ENCODE measurements at places on chromosomes 1 and 21.

- no peak for DNase-seq
These were observed 67.1 kb downstream of the RUNX3 start for GRCh38 chr1:24862775-24863483.

DNA sequence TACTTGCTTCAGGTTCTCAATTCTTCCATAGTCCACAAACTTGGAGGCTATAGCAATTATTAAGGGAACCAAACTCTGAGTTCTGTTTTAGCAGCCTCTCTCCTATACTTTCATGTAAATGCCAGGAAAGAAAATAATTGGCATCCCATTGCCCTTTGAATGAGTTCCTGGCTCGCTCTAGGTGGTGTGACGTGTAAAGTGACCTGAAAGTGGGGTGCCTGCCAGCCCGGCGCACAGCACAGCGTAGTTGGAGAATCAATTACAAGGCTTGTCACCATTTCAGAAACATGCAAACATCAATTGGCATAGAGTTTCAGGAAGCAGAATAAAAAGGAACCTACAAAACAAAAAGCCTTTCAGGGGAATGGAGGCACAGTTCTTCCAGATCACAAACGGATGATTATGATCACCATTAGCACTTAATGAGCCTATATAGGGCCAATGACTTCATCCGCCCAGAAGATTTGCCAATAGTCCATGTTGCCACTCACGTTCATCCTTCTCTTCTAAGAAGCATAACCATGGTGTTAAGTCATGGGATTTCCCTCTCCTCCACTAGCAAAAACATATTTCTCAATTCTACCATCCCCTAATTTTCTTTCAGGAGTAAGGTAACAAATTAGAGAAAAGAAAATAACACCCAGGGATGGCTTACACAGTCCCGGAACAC, 354.6 kb upstream of the ADGRL2 start:
- no peak for DNase-seq

GRCh38 chr1:165639821-165640623, 9.0 kb downstream of the MGST3 start:
- no peak for DNase-seq

DNA sequence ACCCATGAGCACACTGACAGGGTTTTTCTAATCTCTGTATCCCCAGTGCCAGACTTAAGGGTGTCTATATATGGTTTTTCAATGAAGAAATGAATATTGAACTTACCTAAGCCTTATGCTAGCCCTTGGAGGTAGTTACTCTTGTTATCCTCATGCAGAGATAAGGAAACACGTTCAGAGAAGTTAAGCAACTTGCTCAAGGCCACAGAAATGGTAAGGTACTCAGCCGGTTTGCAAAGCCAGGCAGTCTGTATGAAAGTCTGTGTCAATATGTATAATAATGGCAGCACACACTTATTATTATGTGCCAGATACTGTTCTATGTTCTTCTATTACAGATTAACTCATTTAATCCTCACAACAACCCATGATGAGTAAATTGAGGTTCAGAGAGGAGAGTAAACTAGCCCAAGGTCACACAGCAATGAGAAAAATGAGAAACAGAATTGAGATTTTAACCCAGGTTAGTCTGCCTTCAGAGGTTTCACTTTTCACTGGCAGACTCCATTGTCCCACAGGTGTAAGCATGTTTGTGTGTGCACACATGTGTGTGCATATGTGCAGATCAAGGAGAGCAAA, 54.6 kb upstream of the CSF3R start:
- DNase-seq, result no peak

DNA sequence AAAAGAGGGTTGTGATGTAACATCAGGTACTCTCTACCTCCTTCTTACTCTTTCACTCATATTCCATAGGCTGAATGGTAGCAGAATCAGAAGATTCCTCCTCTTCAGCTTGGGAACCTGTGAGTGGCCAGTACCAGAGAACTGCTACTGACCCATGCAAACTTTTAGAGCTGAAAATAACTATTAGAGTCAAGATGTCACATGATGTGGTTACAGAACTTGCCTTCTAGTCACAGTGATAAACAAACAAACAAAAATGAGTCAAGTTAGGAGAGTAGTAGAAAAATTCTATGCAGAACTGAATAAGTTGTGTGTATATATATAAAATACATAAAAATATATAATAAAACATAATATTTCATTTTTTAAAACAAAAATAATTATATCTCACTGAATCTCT, 47.6 kb upstream of the RGS1 start:
- peak; percentile 49 for DNase-seq

- DNase-seq, result no peak
These were observed 1.1 kb downstream of the TXNIP start for GRCh38 chr1:145995148-145995881.

DNA sequence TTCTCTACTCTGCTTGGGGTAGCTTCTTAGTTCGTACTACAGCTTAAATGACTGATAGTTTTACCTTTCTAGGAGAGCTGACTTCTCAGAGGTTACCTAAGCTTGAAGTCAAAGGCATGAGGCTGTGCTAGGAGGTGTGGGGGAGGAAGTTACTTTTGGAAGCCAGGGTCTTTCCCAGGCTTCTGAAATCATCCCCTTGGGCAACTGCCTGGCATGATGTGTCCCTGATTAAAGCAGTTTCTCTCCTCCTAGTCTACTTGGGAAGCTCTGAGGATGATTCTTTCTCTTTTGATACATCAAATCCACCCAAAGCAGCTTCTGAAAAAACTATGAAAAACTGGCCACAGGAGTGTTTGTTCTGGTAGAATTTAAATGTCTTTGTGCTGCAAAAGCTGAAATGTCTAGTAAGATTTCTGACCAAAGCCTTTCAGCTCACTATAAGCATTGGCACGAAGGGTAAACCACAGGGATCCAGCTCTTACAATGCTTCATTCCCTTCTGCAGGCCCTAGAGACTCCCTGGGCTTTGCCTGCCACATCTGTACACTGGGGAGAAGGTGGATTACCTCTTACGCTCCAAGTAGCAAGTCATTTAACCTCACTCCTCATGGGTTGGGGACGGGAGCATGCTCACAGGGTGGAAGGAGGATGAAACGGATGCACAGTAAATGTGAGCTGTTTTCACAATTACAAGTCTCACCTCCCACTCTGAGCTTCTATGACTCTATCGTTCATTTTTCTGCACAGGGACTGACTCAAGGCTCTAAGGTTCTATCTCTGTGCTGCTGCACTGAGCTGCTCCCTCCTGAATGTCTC, 59.6 kb downstream of the RUNX1 start:
- DNase-seq, result peak; percentile 78

GRCh38 chr1:188089461-188089860, 1260.7 kb downstream of the PLA2G4A start:
- peak; percentile 32 for DNase-seq

DNA sequence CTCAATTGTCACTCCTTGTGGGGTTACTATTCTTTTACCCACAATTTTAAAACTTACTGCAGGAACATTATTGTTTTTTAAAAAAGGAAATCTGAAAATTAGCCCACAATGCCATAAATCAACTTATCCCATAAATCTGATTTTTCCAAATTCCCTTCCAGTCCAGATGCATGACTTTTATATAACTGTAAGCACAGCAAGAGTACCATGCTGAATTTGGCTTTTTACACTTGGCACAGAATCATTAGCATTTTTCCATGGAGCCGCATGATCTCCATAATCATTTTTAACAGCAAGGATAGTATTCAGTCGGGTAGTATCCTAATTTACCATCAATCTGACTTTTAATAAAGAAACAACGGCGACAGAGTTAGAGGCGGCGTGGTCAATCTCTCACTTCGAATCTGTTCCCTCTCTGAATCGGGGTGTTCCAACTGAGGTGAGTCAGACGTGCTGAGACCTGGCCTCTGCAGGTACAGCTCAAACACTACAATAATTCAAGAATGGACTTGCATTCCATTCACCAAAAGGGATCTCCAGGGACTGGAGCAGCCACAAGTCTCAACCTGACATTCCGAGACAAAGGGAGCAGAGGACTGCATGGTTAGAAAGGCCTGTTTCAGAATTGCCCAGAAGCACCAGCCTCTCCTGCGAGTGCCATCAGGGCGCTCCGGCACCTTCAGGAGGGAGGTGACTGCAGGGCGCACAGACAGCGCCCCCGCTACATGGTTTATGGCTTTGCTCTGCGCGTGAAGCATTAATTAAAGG, 48.9 kb downstream of the SLC66A1 start:
- no peak for DNase-seq

- peak; percentile 75 for DNase-seq
These were observed 3.4 kb upstream of the LAMC1 start for GRCh38 chr1:183019860-183020259.

DNA sequence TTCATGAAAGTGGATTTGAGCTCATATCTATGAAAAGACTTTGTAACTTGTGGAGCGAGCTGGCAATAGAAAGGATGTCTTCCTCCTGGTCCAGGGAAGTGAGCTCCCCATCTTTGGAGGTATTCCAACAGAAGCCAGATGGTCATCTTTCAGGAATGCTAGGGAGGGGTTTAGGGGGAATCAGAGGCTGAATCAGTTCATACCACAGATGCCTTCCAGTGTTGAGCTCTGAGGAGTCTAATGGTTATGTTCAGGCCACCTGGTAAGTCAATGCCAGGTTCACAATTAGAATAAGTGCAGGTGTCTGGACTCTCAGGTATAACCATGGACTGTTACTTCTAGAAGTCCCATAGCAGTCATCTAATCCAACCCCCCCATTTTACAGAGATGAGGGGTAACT, 119.1 kb downstream of the ACTL8 start:
- peak; percentile 97 for DNase-seq

- DNase-seq, result peak; percentile 13
These were observed 722 bp downstream of the LHX8 start for GRCh38 chr1:75134647-75135572.

DNA sequence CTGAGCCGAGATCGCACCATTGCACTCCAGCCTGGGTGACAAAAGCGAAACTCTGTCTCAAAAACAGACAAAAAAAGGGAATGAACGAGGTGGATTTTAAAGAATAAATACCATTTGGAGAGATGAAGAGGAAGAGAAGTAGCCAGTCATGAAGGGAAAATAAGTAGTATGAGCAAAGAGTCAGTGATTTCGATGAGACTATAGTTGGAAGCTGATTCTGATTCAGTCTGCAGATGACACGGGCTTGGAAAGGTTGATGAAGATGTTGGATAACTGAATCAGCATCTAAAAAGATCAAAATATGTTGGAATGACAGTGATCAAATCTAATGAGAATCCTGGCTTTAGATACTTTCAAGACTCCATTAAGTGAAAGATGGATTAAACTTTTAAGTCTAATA, 23.8 kb downstream of the MACF1 start:
- no peak for DNase-seq
